ENCODE measurements at places on chromosomes 1 and 21. TPM values are rescaled to one million over a fixed set of nuclear protein-coding genes. Genes with fewer than 3 reads are reported as not detected.

The ANKRD65 gene
- total RNA-seq, result 0.24 TPM

The RUNX3 gene
- not detected for total RNA-seq

The CCNL2 gene
- 262 TPM for total RNA-seq

The RGS7 gene
- total RNA-seq, result 10.9 TPM

The RRP1B gene
- total RNA-seq, result 26.5 TPM

The PCAT6 gene
- 3.8 TPM for total RNA-seq
